ENCODE measurements at places on chromosomes 16 and 17.

GRCh38 chr16:11783319-11784037 is 13.6 kb downstream of the ZC3H7A start:
- no peak for DNase-seq

- no peak for DNase-seq
These were observed 4.6 kb upstream of the RBFOX3 start for GRCh38 chr17:79615446-79615845.

DNA sequence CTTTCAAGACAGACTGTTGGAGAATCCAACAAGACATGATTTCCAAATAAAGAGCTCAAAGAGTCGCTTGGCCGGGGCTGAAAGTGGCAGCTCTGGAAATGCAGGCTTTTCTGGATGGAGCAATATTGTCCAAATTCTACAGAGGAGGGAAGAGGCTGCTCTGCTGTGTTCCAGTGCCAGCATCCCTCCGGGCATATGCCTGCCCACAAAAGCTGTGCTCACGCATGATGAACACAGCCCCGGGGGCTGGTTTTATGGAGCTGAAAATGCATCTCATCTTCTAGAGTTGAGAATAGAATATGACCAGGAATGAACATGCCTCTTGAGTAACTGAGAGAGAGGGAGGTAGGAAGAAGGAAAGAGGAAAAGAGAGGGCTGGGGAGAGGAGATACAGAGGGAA is 74.7 kb upstream of the TOX3 start:
- no peak for DNase-seq

GRCh38 chr17:30997842-30998241 is 27.0 kb downstream of the RNF135 start:
- no peak for DNase-seq

GRCh38 chr17:17406225-17406624 is 70.6 kb upstream of the MED9 start:
- no peak for DNase-seq

DNA sequence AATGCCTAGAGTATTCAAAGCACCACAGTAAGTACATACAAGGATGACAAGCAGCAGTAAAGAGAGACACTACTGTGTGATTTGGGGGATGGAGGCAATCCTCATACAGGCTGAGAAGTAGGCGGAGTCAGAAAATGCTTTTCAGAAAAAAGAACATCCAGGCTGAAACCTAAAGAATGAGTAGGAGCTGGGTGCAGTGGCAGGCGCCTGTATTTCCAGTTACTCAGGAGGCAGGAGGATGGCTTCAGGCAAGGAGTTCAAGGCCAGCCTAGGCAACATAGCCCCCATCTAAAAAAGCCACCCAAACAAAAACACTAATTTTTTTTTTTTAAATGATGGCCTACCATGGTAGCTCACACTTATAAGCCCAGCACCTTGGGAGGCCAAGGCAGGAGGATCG is 10.3 kb downstream of the KANSL1 start:
- DNase-seq = no peak

Data from stimulated activated CD8-positive, alpha-beta memory T cell treated with anti-CD3 and anti-CD28 coated beads, Interleukin-12 subunit alpha, Interleukin-12 subunit beta, amount 100 ng/mL, for 1 hour (primary cell).